Small intestine (tissue), 16 donors: ENCODE measurements at places on chromosomes 2 and 18.

DNA sequence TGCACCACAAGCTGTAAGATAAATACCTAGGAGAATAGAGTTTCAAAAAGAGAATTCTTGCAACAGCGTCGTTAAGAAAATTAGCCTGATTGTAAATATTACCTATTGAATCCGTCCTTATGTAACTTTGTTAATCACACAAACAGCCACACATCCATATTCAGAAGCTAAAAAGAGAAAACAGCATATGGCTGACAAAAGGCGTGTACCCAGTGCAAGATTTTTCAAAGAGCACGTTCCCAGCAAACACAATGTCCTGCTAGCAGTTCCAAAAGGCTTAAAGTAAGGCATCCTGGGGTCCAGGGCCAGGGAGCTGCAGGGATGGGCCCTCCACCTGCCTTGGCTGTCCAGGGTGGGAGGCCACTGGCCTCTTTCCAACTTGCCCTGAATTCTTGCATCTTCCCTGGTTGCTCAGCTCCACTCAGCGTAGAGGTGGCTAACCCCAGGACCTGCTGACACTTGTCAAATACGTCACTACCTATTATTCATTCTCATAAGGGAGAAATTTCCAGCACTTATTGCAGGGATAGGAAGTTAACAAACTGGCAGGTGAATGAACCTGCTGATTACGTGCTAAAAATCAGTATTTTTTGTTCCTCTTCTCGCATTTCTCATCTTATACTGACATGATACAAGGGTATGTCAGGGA lies 102.1 kb upstream of the NEDD4L start:
- no peak for DNase-seq

DNA sequence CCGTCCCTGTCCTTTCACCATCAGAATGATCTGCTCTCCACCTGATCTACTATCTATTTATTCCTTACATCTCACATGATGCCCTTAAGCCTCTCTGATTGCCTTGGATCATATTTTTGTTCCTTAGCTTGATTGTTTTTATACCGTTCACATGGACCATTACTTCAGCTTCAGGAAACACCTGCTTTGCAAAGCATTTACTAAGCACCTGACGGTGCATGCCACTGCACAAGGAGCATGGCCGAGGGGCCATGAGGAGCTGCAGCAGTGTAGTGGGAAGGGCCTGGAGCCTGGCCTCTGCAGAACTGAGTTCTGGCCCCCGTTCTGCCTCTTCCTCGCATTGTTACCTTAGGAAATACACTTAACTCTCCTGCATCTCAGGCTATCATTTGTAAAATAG lies 124.1 kb upstream of the NDUFV2 start:
- no peak for DNase-seq

GRCh38 chr2:222594679-222595078 lies 61.2 kb downstream of the FARSB start:
- DNase-seq = peak; percentile 86

DNA sequence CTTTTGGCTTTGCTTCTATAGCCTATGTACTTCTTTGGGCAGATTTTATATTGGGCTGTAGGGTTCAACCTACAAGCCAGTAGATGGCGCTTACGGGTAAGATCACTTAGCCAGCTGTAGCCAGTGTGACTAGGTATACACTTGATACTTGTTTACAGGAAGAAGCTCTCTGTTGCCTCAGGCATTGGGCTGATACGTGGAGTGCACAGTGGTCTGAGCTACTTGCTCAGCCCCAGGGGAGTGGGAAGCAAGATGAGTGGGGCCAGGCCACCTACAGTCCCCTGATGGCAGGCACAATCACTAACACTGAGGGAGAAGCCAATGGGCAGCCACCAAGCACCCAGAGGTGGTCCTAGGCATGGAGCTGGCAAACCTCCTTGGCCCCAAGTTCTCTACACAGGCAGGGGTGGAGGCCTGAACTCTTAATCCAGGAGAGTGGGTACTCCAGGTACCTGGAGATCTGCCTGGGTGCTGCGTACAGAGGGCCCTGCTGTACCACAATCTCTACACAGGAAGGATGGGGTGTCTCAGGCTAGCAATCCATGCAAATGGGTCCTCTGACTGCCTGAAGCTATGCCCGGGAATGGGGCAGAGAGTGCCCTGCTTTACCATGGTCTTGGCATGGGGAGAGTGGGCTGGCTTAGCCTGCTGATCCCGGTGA lies 122.2 kb downstream of the NCOA1 start:
- no peak for DNase-seq

DNA sequence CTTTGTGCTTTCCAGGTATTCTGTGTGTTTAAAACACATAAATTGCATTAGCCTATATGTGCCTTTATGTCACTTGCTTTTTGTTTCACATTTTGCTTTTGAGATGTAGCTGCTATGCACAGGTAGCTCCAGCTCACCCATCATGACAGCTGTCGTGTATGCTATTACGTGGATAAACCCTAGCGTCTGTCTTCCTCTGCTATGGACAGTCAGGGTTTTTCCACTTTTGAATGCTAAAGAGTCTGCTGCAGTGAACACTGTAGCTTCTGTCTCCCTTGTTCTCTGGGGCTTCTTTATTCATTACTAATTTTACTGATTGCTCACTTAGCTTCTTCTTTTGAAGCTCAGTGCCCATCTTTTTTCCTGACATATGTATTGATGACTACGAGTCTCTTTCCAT lies 24.7 kb upstream of the MBP start:
- DNase-seq = no peak
